ENCODE measurements at places on chromosomes 4 and X. TPM values are rescaled to one million over a fixed set of nuclear protein-coding genes. Genes with fewer than 3 reads are reported as not detected.

Gene F8A1
- total RNA-seq = 19.6 TPM

Gene MAGEB2
- total RNA-seq = not detected

Gene CTAG1B
- not detected for total RNA-seq

Gene ANKRD37
- 5.8 TPM for total RNA-seq

GRCh38 chrX:15366506-15367352 lies 17.5 kb downstream of the VEGFD start:
- no peaks in the 10 kb centered on the region for H3K4me1 ChIP-seq
- H3K27ac ChIP-seq = no peak overlapping the region
- H3K27me3 ChIP-seq = no peaks in the 10 kb centered on the region
- DNase-seq = no peak
- no peak overlapping the region for H3K4me3 ChIP-seq

Gene SHOX
- total RNA-seq = not detected

DNA sequence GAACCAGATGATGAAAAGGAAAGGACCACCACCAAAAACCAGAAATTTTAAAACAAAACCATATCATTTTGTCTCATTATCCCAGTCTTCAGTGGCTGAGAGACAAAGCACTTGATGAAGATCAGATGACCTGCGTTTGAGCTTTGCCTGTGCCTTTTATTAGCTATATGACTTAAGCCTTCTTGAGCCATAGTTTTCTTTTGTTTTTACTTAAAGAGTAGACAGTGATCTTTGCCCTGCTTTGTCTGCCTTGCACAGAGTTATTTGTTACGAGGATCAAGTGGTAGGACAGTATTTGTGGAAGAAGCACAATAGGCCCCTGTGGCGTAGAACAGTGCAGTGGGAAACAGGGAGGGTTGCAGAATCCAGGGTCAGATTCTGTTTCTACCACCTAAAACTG lies 89.9 kb downstream of the SLC10A6 start:
- H3K27me3 ChIP-seq = no peaks in the 10 kb centered on the region
- no peak overlapping the region for H3K27ac ChIP-seq
- no peak overlapping the region for H3K4me3 ChIP-seq
- DNase-seq = no peak
- H3K36me3 ChIP-seq = no peaks in the 10 kb centered on the region

Measured in PC-9 (cell line).